GM13976 (cell line): ENCODE measurements at places on chromosomes 3 and 15.

DNA sequence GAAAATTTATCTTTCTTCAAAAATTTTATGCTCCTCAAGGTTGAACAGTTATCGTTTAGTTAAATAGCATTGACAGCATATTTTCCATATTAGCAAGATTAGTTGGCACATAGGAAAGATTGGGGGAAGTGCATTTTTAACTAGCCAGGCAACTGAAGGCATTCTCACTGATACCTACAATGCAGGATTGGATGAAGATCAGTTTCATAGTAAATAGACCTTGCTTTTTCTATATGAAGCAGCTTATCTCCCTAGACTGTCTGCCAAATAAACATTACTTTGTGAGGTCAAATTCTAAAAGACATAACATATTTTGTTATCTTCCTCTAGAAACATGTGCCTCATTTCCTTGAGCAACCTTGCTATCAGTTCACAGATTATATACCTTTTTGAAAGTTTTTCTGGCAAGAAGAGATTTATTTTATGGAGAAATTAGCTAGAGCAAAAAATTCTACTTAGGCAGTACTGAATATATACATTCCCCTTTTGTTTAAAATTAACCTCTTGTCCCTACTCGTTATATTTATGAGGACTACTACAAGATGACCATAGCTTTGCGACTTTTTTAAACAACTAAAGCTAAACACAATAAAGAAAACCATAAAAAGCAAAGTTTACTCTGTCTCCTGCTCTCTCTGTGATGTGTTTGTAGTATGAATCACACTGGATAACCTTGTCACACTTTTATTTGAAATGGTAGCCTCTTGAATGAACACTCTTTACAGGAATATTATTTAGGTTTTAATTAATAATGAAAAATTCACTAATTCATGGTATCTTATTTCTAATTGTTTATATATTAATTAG lies 654.9 kb upstream of the TBL1XR1 start:
- no peak for DNase-seq

- no peak for DNase-seq
These were observed 59.9 kb downstream of the SEC22A start for GRCh38 chr3:123261666-123262065.

- no peak for DNase-seq
These were observed 74.0 kb upstream of the SNRPA1 start for GRCh38 chr15:101368861-101369642.

GRCh38 chr3:141386611-141387111 lies 18.4 kb downstream of the ZBTB38 start:
- no peak for DNase-seq

- no peak for DNase-seq
These were observed 14.3 kb downstream of the CEP152 start for GRCh38 chr15:48796521-48796920.

- DNase-seq = no peak
These were observed 5.3 kb downstream of the PLSCR2 start for GRCh38 chr3:146464005-146464595.

DNA sequence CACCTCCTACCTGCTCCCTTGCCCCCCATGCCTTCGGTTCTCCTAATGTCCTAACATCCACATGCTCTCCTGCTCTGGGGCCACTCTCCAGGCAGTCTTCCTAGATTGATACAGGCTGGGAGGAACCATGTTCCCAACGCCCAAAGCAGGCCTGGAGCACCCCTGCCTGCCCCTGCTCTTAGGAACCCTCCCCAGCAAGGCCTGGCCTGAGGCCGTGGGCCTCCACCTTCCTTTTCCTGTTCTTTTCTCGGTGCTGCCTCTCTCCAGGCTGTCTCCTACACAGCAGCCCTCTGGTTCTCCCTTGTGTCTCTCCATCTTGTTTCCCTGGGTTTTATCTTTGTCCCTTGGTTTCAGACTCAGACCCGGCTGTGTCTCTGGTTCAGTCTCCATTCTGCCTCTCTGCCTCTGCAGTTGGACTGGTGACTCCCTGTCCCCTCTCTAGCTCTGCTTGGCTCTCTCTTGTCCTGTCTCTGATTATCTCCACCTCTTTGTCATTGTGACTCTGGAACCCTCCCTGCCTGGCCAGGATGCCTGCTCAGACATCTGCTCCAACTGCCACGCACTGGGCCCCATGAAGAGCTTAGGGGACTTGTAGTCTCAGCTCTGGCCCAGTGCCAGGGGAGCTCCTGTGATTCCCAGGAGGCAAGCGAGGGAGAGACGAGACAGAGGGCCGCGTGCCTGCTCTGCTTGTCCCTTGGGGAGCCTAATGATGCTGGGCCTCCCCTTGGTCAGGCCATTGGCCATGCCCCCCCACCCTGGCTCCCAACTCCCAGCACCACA lies 26.0 kb upstream of the RPL29 start:
- DNase-seq = no peak

GRCh38 chr15:95291898-95292472 lies 1038.5 kb upstream of the NR2F2 start:
- peak; percentile 32 for DNase-seq

DNA sequence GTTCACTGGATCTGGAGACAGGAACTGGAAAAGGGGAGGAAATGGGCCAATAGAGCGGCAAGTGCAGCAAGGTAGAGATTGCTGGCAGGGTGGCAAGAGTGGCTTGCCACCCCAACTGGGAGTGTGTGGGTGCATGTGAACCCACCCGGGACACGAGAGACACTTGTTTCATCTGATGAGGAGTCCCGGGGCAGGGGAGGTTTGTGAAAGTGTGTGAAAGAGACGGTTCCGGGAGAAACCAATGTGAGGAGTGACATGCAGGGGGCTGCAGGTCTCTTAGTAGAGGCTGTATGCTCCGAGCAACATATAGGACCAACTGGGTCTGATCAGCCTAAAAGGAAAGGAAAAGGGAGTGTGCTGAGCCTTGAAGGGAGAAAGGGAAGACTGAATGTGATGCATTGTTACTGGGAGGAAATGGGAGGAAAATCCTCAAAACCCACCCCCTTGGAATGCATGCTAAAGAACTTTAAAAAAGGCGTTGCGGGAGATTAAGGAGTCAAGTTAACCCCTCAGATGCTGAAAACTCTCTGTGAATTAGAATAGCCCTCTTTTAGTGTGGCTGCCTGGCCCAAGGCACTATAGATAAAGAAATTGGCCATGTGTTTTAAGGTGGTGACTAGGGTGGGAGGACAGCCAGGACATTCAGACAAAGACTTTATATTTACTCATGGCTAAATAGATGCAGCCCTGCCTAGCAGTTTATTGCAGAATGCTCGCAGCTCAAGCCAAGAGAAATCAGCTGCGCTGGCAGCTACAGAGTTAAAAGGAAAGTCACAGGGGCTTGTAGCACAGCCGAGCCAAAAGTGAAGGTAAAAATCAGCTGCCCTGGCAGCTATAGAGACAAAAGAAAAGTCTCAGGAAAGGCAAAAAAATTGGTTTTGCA lies 9.1 kb upstream of the SLC9C1 start:
- DNase-seq = peak; percentile 13

DNA sequence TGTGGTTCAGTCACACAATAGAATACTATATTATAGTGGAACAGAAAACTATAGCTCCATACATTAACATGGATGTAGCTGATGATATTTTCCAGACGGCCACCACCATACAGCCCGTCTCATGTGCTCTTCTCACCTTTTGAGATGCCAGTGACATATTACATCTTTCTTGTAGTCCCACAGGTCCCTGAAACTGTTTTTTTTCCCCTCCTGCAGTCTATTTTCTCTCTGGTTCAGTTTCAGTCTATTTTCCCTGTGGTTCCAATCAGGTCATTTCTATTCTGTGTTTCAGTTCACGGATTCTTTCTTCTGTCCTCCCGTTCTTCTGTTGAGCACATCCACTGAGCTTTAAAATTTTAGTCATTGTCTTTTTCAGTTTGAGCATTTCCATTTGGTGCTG lies 72.2 kb downstream of the PPCDC start:
- peak; percentile 58 for DNase-seq

DNA sequence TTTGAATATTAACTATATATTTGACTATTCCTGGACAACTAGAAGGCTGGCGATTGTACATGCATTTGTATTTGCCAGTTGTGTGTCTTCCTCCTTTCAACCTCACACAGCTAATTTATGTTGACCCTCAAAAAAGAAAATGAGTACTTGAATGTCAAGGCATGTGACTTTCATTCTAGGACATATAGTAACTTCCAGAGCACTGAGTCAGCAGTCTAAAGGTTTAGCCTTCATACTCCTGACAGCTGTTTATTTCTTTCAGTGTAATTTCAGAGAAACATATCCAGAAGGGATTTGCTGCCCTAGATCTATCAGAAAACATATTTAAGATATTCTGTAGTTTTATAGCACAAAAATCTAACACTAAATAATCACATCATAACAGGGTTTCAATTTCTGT lies 74.6 kb upstream of the GOLGA8J start:
- DNase-seq = no peak

DNA sequence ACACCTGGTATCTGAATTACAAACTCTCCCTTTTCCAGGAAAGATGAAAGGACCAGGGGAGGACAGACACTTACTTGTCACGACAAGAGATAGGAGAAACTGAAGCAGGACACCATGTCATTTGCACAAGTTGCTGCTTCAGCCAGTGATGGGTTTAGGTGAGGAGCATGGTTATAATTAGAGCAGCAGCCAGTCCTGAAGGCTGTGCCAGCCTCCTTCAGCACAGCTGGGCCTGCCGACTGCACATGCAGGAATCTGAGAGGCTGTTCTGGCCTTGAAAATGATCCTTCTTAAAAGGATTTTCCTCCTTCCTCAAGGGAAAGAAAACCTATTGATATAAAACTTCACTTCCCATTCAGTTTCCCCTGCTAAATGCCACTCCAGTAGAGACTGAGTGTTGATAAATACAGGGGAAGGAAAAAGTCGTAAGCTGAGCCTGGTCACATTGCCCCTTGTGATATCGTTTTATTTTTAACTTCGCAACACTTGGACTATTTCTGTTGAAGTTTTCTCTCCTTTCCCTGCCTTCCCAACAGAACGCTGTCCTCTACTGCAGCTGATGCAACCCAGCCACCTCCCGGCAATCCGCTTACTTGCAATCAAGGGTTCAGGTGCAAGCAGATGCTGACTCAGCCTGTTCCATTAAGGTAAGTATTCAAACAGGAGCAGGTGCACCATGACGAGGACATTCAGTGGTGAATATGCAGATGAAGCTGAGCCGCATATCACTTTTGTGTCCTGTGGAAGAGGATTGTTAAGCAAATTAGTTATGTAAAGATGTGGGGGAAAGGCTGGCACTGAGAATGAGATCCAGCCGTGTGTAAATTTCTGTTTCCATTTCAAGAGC lies at the start of gene FBXO40:
Gene FBXO40 (plus strand): TSS at position 524 of the 847 bp plus-strand sequence. CDS start 27,197 bp downstream, outside the sequence.
- DNase-seq = no peak

- no peak for DNase-seq
These were observed 26.1 kb upstream of the TM4SF4 start for GRCh38 chr3:149448331-149448831.

GRCh38 chr3:39917065-39917773 lies 107.8 kb downstream of the MYRIP start:
- no peak for DNase-seq

DNA sequence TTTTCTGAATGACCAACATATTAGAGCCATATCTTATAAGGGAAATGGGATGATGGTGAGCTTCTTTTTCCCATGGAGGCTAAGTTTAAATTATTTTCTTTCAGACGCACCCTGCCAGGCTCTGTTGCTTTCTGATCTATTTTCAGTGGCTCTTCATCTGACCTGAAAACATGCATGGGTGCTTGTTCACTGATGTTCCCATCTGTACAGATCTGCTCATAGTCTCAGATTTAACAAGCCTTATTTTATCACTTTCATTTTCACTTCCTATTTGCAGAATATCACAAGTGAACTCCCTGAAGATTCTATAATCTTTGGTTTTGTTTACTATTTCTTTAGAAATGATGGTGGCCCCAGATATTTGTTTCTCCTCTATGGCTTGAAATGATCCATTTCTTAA lies 31.1 kb upstream of the SUCLG2 start:
- DNase-seq = peak; percentile 44

GRCh38 chr3:6771171-6771570 lies 89.7 kb upstream of the GRM7 start:
- no peak for DNase-seq

- no peak for DNase-seq
These were observed 265.4 kb upstream of the KCNMB2 start for GRCh38 chr3:178270838-178271237.

DNA sequence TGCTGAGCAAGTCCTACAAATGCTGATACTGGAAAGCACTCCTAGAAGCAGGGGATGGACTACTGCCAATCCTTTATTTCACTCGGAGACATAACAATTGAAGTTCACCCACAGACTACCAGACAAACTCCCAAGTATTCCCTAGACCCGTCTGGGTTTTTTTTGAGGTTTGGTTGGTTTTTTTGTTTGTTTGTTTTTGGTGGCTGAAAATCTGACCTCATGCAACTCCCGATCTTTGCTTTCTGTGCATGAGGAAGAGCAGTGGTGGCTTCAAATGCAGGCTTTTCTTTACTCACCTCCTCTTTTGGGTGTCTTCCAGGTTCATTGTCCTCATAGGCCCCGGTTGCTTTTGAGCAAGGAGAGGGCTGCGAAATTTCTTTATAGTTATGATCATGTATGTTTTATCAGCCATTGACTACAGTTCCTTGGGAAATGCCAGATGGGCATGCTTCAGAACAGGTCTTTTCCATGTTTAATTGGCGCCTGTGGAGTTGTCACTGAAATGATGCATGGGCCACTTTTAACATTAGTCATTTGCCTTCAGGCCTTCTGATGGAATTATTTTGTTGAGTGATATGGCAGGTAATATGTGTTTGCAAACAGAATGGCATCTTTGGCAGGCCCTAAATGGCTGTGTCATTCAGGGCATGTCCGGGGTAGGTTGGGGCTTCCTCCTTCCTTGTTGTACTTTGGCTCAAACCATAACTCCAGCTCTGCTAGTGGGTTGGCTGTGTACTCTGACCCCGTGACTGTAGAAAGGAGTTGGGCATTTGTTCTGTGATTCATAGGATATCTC lies 81.3 kb upstream of the ZBED2 start:
- no peak for DNase-seq

DNA sequence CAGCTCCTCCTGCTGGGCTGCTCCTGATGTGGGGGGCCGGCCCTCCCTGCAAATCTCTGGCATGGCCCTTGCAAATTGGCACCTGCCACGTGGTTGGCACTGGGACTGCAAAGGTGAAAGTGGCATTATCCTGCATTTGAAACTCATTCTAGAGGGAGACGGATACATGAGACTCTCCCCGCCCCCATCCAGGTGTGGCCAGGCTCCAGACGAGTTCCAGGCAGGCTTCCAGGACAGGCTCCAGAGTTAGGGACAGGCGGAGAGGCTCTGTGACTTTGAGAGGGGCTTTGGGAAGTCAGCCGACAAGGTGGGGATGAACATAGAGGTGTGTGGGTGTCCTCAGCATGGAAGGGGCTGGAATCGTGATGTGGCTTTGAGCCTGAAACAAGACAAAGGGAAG lies 178.5 kb downstream of the APBA2 start:
- DNase-seq = no peak

DNA sequence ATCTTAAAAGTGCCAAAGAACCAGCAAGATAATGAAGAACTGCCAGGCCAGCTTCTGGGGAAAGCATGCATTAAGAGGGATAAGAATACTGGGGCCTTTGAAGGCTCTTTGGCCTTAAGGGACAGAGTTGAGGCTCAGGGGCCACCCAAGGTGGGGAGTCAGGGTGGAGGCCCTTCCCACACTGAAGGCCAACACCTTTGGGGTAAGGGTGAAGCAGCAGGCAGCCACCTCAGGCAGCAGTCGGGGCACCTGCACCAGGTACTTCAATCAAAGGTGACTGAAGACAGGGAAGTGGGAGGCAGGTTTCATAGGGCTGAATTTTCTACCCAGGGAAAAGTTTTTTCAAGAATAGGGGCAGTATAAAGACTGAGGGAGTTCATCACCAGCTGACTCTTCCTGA lies 87.7 kb upstream of the KLF13 start:
- no peak for DNase-seq
